ENCODE measurements at places on chromosomes 12 and 14. TPM values are rescaled to one million over a fixed set of nuclear protein-coding genes. Genes with fewer than 3 reads are reported as not detected.

CACNA1C gene
- total RNA-seq, result 70.7 TPM

SLC17A8 gene
- not detected for total RNA-seq

KIF5A gene
- total RNA-seq, result 2.7 TPM

STXBP6 gene
- 4.0 TPM for total RNA-seq

CRIP1 gene
- total RNA-seq, result 13.1 TPM

KRT75 gene
- total RNA-seq, result not detected

TPH2 gene
- not detected for total RNA-seq

MGP gene
- not detected for total RNA-seq

Data from hair follicle dermal papilla cell (primary cell).